Dermis blood vessel endothelial cell (primary cell): ENCODE measurements at places on chromosomes 13 and 19. TPM values are rescaled to one million over a fixed set of nuclear protein-coding genes. Genes with fewer than 3 reads are reported as not detected.
A peak's percentile ranks its signal among the peaks of the same experiment; 100 is the strongest.

Gene TMIGD2
- not detected in 2 replicates for total RNA-seq

Gene LENG8
- total RNA-seq, result 40.7 and 41.0 TPM in 2 replicates

GRCh38 chr19:38107129-38107528, 116.9 kb downstream of the DPF1 start:
- DNase-seq, result no peak

- no peak for DNase-seq
Observed at GRCh38 chr19:18290302-18291018, 9.0 kb upstream of the JUND start.

GRCh38 chr19:29666578-29667386, 1.5 kb downstream of the PLEKHF1 start:
- DNase-seq, result peak; percentile 77

- no peak for DNase-seq
Observed at GRCh38 chr13:73106513-73107178, 47.8 kb downstream of the KLF5 start.

Gene LRRC8E
- 0.51 TPM in 2 replicates for total RNA-seq

- peak; percentile 72 for DNase-seq
Observed at GRCh38 chr19:4524808-4525562, 6.7 kb upstream of the PLIN4 start.

Gene CDX2
- total RNA-seq, result not detected in 2 replicates

- no peak for DNase-seq
Observed at GRCh38 chr19:41575998-41576397, at the start of gene CEACAM21. CEACAM21 (plus strand) TSS chr19:41576166; CDS start chr19:41576275, 109 bp downstream.

DNA sequence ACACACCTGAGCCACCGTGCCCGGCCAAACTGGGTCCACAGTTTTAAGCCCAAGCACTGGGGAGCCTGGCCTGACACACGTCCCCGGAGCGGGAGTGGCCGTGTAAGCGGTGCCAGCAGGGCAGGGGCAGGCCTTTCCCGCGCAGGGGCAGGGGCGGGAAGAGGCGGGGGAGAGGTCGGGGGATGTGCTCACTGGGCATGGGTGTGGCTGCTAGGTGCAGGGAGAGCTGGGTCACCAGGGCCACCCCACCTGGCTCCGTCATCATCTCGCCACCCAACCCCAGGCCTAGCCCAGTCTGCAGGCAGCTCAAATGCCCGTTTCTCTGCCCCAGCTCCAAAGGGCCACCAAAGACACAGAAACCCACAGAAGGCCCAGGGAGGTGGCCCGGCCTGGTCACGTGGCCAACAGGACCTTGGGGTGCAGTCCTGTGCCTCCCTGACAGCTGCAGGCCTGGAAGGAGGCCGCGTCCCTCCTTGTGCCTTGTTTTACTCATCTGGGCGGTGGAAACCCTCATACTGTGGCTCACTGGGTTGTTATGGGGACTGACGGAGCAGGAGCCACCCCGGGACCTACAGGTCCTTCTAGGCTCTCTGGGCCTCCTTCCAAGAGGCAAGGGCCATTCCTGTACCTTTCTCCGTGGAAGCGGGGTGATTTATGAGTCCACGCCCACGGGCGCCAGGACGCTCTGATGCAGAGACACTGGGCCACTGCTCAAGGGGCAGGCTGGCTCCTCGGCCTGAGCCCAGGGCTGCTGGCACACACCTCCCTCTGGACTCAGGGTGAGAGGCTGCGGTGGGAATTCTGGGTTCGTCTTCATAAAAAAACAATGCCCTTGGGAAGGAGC, 27.7 kb downstream of the MAP2K2 start:
- DNase-seq, result no peak

- DNase-seq, result no peak
Observed at GRCh38 chr13:92967923-92968322, 258.7 kb upstream of the GPC6 start.

DNA sequence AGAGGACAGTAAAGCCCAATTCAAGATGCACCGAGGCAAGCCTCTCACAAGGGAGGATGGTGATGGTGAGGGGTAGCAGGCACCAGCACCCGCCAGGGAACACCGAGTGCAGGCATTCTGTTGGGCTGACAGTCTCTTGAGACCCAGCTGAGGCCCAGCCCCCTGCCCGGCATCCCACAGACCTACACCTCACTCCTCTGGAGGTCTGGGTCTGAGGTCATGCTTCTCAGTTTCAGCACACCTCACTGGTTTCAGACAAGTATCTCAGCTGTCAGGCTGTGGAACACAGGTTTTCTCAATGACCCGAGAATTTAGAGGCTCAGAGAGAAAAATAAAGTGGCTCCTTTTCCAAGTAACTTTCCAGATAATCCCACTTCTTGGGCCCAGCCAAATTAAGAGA, 27.7 kb upstream of the EPHX3 start:
- DNase-seq, result no peak

Gene ZNF563
- 2.2 TPM in 2 replicates for total RNA-seq

- no peak for DNase-seq
Observed at GRCh38 chr19:21758296-21758695, 9.1 kb downstream of the ZNF100 start.

Gene FFAR3
- total RNA-seq, result under 0.01 TPM in 1 of 2 replicates, not detected in the other

- peak; percentile 13 for DNase-seq
Observed at GRCh38 chr13:21326155-21327031, 132.7 kb downstream of the ZDHHC20 start.

DNA sequence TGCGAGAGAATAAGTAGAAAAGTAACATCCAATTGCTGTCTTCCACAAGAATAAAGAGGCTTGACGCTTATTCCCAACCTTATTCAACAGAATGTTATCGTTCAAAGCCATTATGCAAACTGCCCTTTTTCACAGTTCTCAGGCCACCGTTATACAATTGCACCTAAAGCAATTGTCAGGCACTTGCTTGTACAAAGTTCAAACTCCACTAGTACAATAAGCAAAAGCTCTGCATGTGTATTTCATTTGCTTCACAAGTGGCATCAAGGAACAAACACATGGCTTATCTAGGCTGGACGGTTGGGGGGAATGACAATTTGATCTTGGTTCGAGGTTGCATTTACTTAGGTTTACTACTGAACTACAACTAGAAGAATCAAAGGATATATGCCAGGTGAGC, 815.6 kb downstream of the EFNB2 start:
- no peak for DNase-seq

- DNase-seq, result peak; percentile 37
Observed at GRCh38 chr13:51444922-51445321, 7.9 kb downstream of the INTS6 start.

- DNase-seq, result no peak
Observed at GRCh38 chr13:103328899-103329298, 262.7 kb upstream of the SLC10A2 start.

DNA sequence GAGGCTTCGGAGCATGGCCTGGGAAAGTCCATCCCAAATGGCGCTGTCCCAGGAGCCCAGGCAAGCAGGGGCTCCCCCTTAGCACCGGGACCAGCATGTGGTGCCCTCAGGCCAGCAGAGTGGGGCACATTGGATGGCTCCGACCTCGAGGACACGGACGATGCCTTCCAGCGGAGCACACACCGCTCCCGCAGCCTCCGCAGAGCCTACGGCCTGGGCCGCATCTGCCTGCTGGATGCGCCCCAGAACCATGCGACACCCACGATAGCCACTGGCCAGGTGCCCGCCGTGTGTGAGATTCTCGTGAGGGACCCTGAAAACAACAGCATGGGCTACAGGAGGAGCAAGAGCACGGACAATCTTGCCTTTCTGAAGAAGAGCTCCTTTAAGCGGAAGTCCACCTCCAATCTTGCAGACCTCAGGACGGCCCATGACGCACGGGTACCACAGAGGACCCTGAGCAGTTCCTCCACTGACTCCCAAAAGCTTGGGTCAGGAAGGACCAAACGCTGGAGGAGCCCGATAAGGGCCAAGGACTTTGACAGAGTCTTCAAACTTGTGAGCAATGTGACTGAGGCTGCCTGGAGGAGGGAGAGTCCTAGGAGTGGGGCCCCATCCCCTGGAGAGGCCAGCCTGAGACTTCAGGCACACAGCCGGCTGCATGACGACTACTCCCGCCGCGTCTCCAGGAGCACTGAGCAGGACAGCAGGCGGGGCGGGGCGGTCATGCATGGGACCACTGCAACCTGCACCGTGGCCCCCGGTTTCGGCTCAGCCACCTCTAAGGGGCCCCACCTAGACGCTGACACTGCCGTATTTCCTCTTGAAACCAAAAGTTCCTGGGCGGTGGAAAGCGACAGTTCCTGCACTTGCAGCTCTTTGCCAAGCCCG, 63.1 kb downstream of the SPATA13 start:
- no peak for DNase-seq

DNA sequence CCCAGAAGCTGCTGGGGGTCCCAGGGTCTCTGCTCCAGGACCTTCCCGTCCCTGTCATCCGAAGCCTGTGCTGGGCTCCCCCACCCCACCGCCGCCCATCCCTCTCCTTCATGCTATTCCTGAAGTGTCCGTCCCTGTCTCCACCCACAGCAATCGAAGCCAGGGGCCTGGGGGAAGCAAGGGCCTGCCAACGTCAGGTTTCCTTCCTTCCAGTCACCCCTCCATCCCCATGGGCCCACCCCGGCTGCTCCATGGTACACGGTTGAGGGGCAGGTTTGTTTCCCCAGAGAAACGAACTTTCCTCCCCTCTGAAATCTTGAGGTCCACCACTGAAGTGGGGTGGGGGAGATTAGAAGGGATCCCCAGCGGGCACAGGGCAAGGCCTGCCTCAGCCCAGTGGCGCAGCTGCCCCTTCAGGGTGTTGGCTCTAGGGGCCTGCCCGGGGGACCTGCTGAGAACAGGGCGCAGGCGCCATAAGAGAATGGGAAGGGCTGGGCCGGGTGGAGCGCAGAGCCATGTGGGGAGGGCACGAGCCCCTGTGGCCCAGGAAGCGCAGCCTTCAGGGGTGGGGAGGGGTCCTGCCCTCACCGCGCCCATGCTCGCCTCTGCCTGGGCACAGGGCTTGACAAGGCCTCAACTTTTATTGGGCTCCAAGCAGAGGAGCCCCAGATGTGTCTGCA, 16.1 kb downstream of the CEBPG start:
- no peak for DNase-seq

- DNase-seq, result no peak
Observed at GRCh38 chr19:31880283-31880682, 465.1 kb upstream of the ZNF507 start.

GRCh38 chr13:109706015-109706715, 80.2 kb downstream of the IRS2 start:
- no peak for DNase-seq

DNA sequence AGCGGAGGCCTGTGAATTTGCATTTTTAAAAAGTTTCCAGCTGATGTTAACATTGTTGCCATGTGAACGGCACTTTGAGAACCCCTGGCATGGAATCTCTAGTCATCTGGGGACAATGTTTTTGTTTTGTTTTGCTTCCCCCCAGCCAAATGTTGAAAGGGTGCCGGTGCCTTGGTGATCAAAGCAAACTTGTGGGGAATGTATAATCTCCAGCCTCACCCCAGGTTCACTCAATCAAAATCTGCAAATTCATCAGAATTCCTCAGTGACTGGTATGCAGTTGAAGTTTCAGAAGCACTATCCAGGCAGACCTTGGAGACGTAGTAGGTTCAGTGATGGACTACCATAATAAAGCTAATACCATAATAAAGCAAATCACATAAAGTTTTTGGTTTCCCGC, 428.7 kb downstream of the MYO16 start:
- DNase-seq, result no peak

DNA sequence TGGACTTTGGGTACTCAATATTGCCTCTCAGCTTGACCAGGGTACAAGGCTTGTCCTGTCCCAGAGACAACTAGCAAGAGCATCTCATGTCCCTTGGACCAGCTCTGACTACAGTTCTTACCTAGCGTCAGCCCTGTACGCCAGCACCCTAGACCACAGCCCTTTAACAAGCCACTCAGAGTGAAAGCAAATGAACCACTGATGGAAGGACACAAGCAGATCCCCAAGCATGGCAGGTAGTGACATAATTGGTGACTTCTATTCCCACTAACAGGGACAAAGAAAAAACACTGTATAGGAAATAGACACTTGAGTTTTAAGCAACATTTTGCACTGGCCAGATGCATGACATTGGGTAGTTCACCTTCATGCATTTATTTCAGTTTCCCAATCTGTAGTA, 8.8 kb upstream of the LRCH1 start:
- no peak for DNase-seq

GRCh38 chr19:51094696-51095279, 12.1 kb upstream of the KLK14 start:
- DNase-seq, result peak; percentile 44

DNA sequence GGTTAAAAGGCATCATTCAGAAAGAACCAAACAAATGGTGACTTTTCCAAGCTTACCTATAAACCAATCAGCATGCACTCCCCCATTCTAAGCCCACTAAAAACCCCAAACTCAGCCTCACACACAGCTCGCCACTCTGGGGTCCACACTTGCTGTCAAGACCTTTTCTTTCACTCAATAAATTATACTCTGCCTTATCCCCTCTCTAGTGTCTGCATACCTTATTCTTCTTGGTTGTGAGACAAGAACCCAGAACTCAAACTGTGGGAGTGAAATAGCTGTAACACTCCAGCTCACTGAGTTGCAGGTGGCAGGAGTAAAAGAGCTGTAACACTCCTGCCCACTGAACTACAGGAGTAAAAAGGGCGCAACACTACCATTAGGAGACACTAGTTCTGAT, 559.0 kb downstream of the TBC1D4 start:
- no peak for DNase-seq

DNA sequence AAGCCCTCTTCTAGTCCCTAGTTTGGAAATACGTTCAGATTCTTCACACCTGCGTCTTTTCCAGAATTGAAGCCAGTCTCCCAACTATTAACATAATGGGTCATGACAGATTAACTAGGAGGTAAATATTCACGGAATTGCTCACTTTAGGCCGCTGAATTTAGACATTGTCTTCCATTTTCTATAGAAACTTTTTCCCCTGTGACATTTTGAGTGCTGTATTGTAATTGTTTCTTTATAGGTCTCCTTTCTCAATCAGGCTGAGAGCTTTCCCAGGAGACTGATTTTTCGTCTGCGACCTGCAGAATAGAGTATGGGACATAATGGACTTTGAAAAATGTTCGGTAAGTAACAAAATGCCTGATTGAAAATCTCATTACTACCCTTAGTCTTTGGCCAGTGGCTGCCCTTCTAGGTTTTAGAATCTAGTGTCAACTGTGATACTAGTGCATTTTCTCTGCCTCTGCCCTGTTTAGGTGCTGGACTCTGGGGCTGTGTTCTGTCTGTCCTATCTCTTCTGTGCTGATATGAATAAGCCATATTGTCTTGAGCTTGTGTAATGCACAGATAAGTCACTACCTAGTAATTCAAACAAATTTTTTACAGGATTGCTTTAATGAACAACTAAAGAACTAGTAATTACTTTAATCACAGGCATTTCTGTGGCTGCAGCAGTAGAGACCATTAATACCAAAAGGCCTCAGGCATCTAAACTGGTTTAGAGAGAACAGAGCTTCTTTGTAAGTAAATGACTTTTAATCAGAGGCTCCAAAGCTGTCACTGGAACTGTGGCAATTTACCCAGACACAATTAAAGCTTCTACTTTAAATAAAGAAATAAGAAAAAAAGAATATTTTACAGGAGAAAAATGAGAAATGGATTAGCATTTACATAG, 122.4 kb upstream of the FREM2 start:
- no peak for DNase-seq

Gene ZNF571
- total RNA-seq, result 1.7 and 4.4 TPM in 2 replicates

DNA sequence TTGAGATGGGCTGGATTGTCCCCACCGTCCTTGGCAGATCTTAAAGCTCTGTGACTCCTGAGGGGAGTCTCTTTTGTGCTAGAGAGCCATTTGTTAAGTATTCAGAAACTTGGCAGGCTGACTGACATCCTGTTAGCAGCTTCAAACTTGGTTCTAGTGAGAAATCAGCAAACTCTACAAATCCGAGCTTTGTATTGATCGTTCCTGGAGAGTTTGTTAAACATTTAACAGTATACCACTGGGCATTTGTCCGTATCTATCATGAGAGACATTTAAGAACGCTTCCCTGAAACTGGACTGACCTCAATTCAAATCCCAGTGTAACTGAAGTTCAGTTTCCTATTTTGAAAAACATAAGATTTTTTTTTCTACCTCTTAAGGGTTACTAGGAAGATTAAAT, 3.1 kb downstream of the ATP12A start:
- DNase-seq, result no peak

Gene ATP4A
- total RNA-seq, result not detected in 2 replicates

Gene PSG5
- total RNA-seq, result 0.09 TPM in 1 of 2 replicates, not detected in the other
